ENCODE measurements at places on chromosomes 7 and 10.

DNA sequence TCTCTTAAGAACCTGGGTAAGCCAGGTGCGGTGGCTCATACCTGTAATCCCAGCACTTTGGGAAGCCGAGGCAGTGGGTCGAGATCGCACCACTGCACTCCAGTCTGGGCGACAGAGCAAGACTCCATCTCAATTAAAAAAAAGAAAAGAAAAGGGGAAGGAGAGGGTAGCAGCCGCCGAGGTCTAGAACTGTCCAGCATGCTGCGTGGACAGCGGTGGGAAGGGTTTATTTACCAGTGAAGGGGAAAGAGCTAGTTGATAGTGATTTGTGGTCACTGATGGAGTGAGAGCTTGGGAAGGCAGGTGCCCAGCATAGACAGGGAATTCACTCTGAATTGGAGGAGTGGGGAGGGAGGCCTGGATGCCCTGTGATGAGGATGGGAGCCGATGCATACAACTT, 43.4 kb upstream of the DAGLB start:
- DNase-seq = no peak

GRCh38 chr10:110311357-110311949, 6.7 kb upstream of the SMNDC1 start:
- no peak for DNase-seq

DNA sequence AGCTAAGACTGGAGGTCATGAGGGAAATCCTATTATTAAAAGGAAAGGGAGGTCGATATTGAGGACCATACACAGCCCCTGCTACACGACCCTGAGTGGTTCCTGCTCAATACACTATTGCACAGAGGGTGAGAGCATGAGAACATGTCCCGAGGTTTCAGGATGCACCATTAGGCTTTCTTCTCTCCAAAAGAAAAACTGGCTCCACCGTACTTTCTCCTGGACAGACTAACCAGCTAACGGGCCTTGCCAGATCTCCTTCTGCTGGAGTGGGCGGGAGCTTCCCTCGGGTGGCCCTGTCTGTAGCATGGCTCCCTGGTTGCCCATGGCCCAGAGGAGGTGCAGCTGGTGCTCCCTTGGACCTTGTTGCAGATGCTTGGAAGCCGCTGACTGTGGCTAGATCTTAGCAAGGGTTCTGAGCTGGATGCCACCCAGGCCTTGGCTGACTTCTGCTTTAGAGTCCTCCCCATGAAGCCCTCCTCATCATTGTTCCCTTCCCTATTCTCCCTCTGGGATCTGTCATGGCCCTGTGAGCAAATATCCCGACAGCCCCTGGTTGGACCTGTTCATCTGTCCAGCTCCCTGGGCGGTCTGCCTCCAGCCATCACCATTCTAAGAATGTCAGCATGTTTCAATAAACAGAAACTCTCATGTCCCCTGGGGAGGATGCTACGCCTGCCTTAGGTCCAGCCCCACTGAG, 52.9 kb upstream of the SHH start:
- DNase-seq = no peak

DNA sequence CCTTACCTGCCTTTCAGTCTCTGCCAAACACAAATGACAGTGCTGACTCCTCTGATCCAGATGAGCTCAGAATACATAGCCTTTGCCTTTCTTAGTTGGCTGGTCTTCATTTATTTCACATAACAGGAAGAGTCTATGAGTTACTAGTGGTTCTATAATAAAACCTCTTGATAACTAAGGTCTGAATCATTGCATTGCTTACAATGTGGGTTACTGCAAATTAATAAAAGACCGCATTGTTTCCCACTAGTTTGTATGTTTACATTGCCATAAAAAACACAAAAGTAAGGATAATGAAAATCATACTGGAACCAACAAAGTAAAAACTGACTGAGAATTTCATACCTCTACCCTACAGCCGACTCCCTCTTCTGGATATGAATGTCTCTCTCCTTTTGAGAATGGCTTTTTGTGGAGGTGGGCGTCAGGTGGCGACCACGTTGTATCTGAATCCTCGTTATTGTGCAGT, 62.0 kb upstream of the AKR1E2 start:
- DNase-seq = no peak

DNA sequence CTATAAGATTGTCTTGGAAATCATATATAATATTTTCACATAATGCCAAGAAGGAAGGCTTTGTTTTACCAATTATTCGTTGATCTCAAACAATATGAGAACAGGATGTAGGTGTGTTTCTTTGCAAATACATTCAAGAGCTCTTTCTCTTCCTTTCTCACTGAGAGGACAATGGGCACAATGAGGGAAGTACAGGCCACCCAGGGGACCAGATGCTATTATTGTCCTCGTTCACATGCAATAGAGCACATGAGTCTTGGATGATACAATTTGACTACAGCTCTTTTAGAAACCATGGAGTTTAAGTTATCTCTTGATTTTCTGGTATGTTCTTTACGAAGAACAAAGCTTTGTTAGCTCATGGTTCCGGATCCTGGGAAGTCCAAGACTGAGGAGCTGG, 323.7 kb upstream of the KLF6 start:
- no peak for DNase-seq

- no peak for DNase-seq
These were observed 68.6 kb upstream of the SYPL1 start for GRCh38 chr7:106180721-106181120.

DNA sequence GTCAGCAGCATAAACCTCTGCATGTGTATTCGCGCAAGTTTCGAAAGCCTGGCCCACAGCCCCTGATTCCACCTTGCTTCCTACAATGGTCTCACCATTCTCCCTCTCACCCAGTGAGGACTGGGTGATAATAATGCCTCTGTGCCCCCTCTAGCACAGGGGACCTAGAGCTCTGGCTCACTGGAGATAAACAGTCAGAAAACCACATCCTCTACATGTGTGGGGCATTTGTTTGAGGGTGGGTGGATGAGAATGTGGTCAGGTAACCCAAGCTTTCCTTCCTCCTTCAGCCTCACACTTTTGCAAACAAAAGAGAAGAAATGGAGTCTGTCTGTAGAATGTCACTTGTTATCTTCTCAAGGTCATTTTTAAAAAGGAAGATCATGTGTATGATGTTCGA, 373.5 kb downstream of the KCNMA1 start:
- no peak for DNase-seq

GRCh38 chr7:875051-875450, 1.3 kb upstream of the GET4 start:
- DNase-seq = no peak

DNA sequence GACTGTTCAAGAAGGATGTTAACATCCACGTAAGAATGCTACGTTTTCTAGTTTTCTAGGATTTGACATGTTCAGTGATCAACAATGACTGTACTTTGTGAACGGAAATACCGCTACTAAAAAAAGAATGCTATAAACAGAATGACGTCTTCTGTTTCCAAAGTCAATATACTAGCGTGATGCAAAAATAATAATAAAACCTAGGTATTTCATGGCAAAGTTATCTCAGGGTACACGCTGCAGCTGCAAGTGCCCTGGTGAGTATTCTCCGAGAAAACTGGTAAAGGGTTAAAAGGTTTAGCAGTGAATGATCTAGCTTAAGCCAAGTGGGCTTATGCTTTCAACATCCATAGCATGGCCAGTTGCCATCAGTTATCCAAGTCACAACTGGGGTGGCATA, 653.3 kb upstream of the PFKP start:
- no peak for DNase-seq

DNA sequence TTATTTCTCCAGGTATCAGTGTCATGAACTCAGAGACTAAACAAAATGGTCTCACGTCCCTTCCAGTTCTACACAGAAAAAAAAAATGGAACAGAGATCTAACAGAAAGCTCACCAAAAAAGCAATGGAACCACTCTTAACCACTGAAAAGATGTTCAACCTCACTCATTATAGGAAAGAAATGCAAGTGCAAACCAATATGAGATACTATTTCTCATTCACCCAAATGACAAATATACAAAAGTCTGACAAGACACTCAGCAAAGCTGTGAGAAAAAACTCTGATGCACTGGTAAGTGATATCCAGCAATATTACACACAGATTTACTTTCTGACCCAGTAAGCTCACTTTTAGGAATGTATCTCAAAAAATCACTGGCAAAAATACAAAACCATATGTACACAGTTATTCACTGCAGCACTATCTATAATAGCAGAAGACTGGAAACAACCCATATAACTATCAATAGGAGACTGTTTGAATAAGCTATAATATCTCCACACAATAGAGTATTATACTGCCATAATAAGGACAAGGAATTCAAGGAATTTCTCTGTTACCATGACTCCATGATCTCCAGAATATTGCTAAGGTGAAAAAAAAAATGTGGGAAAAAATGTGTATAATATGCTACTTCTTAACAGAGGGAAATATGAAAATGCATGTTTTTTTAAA, 36.6 kb downstream of the ABI1 start:
- no peak for DNase-seq

- DNase-seq = no peak
These were observed 500.1 kb upstream of the ZMIZ1 start for GRCh38 chr10:78568620-78569019.

- DNase-seq = no peak
These were observed 822 bp downstream of the SAMD9L start for GRCh38 chr7:93147363-93147762.

GRCh38 chr10:88474884-88475844, 108.0 kb downstream of the RNLS start:
- no peak for DNase-seq

DNA sequence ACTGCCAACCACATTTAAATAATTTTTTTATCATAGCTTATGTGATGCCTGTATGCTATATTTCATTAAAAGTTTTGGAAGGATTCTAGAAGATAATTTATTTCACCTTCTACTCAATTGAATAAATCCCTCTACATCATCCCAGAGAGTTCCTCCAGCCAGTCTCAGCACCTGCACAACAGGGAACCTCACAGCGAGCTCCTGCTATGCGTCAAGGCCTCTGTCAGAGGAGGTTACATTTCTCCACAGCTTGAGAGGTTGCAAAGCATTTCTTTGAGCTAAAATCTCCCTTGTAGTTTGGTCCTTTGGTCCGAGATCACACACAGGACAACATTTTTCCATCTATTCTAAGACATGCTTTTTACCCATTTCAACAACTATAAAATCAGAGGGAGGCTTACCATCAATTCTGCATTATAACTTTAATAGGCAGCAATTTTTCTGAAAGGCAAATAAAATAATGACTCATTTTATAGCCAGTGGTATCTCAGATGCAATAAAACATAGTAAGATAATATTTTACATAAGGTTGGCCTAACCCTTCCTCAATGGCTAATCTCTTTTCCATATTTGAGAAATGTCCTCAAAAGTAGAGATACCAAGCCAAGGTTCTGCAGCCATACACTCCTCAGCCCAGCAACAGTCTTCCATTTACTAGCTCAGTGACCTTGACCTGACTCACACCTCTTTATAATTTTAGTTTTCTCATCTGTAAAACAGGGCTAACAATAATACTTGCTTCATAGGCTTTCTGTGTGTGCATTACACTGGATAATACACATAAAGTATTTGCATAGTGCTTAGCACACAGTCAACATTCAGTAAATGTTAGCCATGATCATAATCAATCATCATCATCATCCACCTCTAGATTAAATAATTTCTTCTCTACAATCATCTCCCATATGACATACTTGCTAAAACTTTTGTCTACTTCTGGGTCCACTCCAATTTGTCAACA, 68.8 kb downstream of the DOCK4 start:
- DNase-seq = no peak

DNA sequence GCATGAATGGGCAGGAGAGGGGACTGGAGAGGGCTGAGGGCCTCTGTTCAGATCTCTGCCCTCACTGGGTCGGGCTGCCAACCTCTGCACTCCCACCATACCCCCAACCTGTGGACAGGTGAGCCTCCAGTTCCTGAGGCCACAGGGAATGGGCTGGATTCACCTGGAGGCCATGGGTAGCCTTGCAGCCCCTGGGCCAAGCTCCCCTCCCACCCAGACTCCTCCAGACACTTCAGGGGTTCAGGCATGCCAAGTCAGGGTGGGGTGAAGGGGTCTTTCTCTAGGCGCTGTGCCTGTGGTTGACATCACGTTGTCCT, 80.5 kb downstream of the ZMIZ1 start:
- DNase-seq = no peak

DNA sequence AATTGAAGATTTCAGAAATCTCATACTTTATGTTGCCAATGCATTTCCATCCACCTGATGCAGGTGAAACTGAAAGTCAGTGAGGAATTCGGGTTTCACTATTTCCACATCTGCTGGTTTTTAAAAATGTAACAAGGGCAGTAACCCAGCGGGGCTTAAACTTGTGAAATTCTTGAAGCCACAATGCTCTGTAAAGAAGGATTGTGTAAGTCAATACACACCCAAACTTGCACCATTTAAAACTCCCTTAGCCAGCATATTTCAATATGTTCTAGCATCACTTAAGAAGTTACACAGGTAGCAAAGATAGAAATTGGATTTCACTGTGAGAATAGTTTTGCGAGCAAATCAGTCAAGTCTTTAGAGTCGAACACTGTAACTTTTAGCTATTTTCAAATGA, 386.1 kb downstream of the PLXDC2 start:
- DNase-seq = no peak

- no peak for DNase-seq
These were observed 50.8 kb upstream of the OCM2 start for GRCh38 chr7:98040626-98041360.

- DNase-seq = no peak
These were observed 21.8 kb downstream of the SLC35G1 start for GRCh38 chr10:93915598-93915997.

- DNase-seq = no peak
These were observed 41.8 kb upstream of the TMEM236 start for GRCh38 chr10:17710181-17710580.

DNA sequence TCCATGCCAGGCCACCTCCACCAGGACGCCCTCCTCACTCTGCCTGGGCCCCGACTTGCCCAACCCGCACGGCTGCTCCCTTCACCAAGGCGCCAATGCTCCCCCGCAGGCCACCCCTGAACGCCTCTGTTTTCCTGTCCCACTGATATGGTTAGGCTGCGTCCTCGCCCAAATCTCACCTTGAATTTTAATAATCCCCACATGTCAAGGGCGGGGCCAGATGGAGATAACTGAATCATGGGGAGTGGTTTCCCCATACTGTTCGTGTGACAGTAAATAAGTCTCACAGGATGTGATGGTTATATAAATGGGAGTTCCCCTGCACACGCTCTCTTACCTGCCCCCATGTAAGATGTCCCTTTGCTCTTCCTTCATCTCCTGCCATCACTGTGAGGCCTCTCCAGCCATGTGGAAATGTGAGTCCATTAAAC, 29.8 kb downstream of the RSU1 start:
- no peak for DNase-seq

GRCh38 chr10:62934258-62934657, 118.1 kb upstream of the EGR2 start:
- peak; percentile 24 for DNase-seq

DNA sequence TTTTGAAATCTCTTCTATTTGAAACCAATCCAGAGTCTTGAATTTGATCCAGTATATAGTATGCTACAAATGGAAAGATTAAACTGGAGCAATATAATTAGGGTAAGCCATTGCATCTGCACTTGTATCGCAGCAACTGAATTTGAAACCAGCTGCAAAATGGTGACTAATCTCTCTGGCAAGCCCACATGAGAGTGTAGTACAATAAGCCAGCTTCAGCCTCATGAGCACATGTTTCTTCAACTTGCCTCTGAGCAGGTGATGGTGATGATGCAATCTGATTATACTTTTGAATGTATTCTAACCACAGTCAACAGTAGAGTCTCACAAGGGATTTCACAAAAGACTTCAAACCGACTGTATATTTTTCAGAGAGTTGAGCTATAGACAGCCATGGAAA, 829 bp upstream of the RPA3 start:
- DNase-seq = no peak

All from substantia nigra (tissue), 51 donors.